Mesothelial cell of epicardium (in vitro differentiated cells): ENCODE measurements at places on chromosomes 2 and 18. TPM values are rescaled to one million over a fixed set of nuclear protein-coding genes. Genes with fewer than 3 reads are reported as not detected.

GRCh38 chr2:239697399-239698164 lies 296.8 kb upstream of the HDAC4 start:
- no peak for DNase-seq
- no peaks in the 10 kb centered on the region for H3K4me1 ChIP-seq
- no peak overlapping the region for H3K4me3 ChIP-seq
- no peaks in the 10 kb centered on the region for H3K27me3 ChIP-seq

DNA sequence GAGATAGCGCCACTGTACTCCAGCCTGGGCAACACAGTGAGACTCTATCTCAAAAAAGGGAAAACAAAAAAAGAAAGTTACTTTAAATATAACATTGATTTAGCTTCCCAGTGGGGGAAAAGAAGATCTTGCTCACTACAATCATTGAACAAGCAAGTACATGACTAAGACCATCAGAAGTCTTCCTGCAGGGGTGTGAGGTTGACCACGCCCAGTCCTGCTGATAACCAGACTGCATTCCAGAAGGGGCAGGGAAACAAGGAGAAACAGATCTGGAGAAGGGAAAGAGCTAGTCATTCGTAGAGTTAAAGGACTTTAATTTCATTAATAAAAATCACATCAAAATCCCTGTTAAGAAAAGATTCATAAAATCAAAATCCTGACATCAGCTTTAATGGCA lies 77.5 kb downstream of the EPHA4 start:
- no peak overlapping the region for H3K4me3 ChIP-seq
- H3K36me3 ChIP-seq = peaks cover 7% of the 10 kb centered on the region
- DNase-seq = no peak

DNA sequence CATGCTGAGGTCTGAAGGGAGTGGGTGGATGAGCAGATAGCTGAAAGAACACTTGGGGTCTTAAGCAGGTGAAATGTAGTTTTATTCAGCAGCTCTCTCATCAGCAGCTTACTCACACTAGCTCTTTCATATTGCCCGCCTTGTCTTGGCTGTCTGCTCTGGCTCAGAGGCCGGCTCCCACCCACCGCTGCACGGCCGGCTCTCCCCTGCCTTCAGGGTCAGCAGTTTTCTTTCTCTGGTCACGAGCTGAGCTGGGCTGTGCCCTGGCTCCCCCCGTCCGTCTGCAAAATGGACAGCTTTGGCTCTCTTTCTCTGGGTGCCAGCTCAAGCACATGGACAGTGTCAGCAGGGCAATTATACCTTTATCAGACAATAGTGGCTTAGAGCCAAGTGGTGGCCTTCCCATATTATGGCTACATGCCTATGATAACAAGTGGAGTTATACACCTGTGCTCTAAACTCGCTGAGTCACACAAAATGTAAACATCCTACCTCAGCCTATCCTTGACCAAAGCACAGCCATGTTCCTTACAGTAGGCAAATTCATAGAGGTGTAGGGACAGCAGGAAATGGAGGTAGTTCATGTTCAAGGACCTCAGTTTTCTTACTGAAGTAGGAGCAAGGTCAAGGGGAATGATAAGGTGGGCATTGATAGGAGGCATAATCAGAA lies 224.8 kb downstream of the SOCS6 start:
- no peak overlapping the region for H3K4me3 ChIP-seq
- H3K36me3 ChIP-seq = no peaks in the 10 kb centered on the region
- no peaks in the 10 kb centered on the region for H3K4me1 ChIP-seq

DNA sequence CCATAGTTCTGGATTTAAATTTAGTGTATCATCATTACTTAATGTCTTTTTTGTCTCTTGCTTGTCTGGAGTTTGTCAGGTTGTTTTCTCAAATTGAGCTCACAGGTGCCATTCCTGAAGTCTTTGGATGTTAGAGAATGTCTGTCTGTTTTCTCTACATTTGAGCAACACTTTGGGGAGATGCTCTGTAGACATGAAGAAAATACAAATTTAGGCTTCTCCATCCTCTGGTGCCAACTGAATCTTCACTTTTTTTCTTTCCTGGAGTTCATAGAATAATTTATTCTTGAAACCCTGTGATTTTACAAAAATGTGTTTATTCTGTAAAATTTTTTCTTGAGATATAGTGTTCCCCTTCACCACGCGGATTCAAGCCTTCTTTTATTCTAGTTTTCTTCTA lies 256.4 kb upstream of the HDAC4 start:
- no peak for DNase-seq
- no peak overlapping the region for H3K4me3 ChIP-seq
- H3K36me3 ChIP-seq = no peaks in the 10 kb centered on the region
- H3K27ac ChIP-seq = no peak overlapping the region
- H3K27me3 ChIP-seq = peaks cover 49% of the 10 kb centered on the region

GRCh38 chr2:85662899-85663593 lies 5.0 kb downstream of the SFTPB start:
- no peak overlapping the region for H3K4me3 ChIP-seq
- H3K27ac ChIP-seq = no peak overlapping the region
- no peak for DNase-seq
- H3K27me3 ChIP-seq = no peaks in the 10 kb centered on the region

GRCh38 chr2:223697316-223697891 lies 95.2 kb upstream of the SCG2 start:
- H3K27me3 ChIP-seq = no peaks in the 10 kb centered on the region
- no peaks in the 10 kb centered on the region for H3K36me3 ChIP-seq
- no peak for DNase-seq
- H3K4me3 ChIP-seq = no peak overlapping the region
- no peak overlapping the region for H3K27ac ChIP-seq
- H3K4me1 ChIP-seq = peaks cover 12% of the 10 kb centered on the region

DNA sequence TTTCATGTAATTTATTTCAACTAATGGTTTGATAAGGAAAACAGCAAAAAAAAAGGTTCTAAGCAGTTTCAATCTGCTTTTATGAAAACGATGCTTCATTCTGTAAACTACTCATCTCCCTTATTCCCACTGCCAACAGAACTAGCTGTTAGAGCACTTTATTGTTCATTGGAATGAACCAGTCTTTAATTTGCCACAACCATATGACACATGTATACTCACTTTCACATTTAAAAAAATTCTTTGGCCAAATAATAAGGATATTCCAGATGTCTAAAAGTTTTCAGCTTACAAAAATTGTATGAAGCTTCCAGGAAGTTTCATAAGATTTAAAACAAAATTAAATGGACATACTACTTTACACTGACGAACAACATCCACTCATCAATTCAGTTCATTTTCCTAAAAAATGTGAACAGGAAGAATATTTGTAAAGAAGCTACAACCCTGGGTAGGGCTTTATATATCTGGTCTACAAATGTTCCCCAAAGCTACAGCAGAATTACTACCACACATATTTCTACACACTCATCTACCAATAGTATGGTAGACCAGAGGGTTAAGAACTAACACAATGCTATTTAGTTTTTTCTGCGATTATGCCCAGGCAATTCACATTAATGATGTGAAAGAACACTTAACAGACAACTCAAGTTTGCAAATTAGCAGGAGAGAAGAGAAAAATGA lies 37.7 kb downstream of the ZNF521 start:
- H3K27me3 ChIP-seq = no peaks in the 10 kb centered on the region
- peaks cover 15% of the 10 kb centered on the region for H3K36me3 ChIP-seq
- DNase-seq = no peak
- H3K4me3 ChIP-seq = no peak overlapping the region

- H3K27ac ChIP-seq = no peak overlapping the region
- H3K4me3 ChIP-seq = no peak overlapping the region
- H3K4me1 ChIP-seq = peaks cover 7% of the 10 kb centered on the region
- no peaks in the 10 kb centered on the region for H3K27me3 ChIP-seq
Measured at GRCh38 chr2:97961534-97961933, 34.2 kb downstream of the TMEM131 start.

DNA sequence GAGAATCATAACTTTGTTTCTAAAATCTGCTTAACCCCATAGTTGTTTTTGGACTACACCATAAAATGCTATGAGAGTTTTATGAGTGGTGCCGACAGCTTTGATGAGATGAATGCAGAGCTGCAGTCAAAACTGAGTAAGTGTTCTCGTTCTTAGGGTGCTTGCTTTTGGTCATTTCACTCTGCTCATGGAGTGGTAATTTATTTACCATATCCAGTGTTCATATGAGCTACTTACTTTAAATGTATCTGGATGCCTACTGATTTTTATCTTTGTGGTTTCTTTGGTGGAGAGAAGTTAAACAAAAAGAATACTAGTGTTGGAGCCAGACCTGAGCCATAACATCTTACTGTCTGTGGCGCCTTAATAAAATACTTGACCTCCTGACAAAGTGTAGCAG lies 16.4 kb downstream of the NDC80 start:
- no peak for DNase-seq
- H3K4me3 ChIP-seq = no peak overlapping the region
- no peaks in the 10 kb centered on the region for H3K4me1 ChIP-seq
- no peak overlapping the region for H3K27ac ChIP-seq
- H3K27me3 ChIP-seq = no peaks in the 10 kb centered on the region

DNA sequence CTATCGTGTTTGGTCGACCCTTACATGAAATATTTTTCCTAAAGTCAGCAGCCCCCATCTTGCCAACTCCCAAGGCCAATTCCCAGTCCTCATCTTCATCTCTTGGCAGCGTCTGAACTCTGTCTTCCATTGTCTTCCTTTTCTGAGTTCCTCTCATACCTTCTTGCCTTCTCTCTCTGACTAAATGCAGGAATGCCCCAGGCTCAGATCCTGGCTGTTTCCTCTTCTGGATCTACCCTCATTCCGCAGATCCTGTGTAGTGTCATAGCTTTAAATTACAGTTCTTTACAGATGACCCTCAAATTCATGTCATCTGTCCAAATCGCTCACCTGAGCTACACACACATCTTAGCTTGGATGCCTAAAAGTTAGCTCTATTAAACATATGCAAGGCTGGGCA lies 94.7 kb downstream of the MMADHC start:
- H3K27ac ChIP-seq = no peak overlapping the region
- peaks cover 1% of the 10 kb centered on the region for H3K36me3 ChIP-seq
- H3K4me1 ChIP-seq = peaks cover 22% of the 10 kb centered on the region

DNA sequence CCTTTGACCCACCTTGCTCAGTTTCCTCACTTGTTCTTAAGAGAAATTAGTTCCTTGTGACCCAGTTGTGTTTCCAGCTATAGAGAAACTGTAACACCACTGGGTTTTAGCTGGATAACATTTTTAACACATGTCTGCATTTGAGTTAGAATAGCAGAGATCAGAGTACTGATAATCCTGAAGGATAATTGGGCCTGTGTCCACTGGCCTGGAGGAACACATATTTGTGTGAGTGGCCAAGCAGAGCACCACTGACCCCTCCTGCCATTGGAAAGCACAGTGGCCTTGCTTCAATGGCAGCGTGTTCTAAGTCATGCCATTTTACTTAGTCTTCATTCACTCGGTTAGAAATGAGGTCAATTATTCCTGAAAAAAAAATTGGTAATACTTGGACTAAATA lies 42.6 kb downstream of the PKP4 start:
- peaks cover 48% of the 10 kb centered on the region for H3K4me1 ChIP-seq
- no peaks in the 10 kb centered on the region for H3K36me3 ChIP-seq
- H3K27ac ChIP-seq = peak overlapping the region; percentile 28
- no peak overlapping the region for H3K4me3 ChIP-seq
- H3K27me3 ChIP-seq = no peaks in the 10 kb centered on the region

- no peaks in the 10 kb centered on the region for H3K27me3 ChIP-seq
- H3K27ac ChIP-seq = no peak overlapping the region
- DNase-seq = no peak
Measured at GRCh38 chr2:24169023-24169422, 5.8 kb upstream of the FAM228A start.

GRCh38 chr2:20215183-20216040 lies 9.5 kb downstream of the SDC1 start:
- peaks cover 32% of the 10 kb centered on the region for H3K4me1 ChIP-seq
- peak overlapping the region; percentile 88 for H3K27ac ChIP-seq
- no peaks in the 10 kb centered on the region for H3K27me3 ChIP-seq
- H3K4me3 ChIP-seq = no peak overlapping the region
- no peak for DNase-seq

DNA sequence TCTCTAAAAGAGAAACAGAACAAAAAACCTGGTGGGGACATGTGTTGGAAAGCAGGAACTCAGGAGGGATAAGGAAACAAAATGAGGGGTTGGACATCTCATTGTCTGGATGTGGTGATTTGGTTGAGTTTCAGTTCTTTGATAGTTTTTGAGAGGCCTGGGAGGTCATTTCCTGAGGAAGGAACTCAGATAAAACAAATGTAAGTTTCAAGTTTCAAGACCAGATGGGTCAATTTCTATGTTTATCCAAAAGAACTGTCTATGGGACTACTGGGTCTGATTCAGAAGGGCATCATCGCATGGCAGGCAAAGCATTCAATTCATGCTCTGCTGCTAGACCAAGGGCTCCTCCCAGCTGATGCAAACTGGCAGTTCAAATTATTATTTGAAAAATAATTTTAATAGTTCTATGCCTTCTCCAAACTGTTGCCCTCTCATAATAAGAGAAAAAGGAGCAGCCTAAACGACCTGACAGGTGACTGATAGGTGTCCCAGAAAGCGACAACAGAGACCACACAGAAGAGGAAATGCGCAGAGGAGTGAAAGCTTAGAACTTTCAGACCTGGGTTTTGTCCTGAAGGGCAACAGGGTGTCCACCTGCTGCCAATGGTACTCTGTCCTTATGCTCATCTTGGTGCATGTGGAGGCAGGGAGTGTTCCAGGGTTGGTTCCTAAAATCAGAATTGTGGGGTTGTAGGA lies 39.3 kb upstream of the SH3RF3 start:
- no peaks in the 10 kb centered on the region for H3K36me3 ChIP-seq
- peaks cover 4% of the 10 kb centered on the region for H3K4me1 ChIP-seq
- H3K27ac ChIP-seq = no peak overlapping the region
- H3K27me3 ChIP-seq = no peaks in the 10 kb centered on the region

DNA sequence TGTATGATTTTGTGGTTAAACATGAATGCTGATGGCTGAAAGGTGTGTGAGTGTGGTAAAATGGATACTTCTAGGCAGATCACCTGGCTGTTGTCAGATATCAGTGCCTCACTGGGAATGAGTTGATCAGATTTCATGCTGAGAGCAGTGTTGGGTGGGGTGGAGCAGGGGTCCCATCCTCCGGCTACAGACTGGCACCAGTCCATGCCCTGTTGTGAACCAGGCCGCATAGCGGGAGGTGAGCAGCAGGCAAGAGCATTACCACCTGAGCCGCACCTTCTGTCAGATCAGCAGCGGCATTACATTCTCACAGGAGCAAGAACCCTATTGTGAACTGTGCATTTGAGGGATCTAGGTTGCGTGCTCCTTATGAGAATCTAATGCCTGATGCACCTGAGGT lies 78.7 kb downstream of the GLI2 start:
- peaks cover 11% of the 10 kb centered on the region for H3K4me1 ChIP-seq
- no peak overlapping the region for H3K27ac ChIP-seq
- H3K4me3 ChIP-seq = no peak overlapping the region
- H3K36me3 ChIP-seq = peaks cover under 1% of the 10 kb centered on the region
- H3K27me3 ChIP-seq = no peaks in the 10 kb centered on the region

Gene CD8B2
- total RNA-seq = not detected in 3 replicates

Gene TACR1
- total RNA-seq = 0.09 to 0.38 TPM (median 0.20 TPM) in 3 replicates

Gene ZC3H6
- total RNA-seq = 12.1 to 16.2 TPM (median 15.8 TPM) in 3 replicates

Gene FAM124B
- total RNA-seq = 0.09 TPM in 1 of 3 replicates, not detected in the others

Gene SFXN5
- 18.8 to 20.2 TPM (median 18.9 TPM) in 3 replicates for total RNA-seq

Gene CCDC148
- total RNA-seq = 2.8 to 3.2 TPM (median 3.1 TPM) in 3 replicates

Gene BOLL
- not detected in 3 replicates for total RNA-seq

Gene KCNE4
- total RNA-seq = 9.0 to 9.3 TPM (median 9.2 TPM) in 3 replicates

Gene STAT4
- 1.9 to 2.9 TPM (median 2.4 TPM) in 3 replicates for total RNA-seq

Gene TMEM178A
- 11.9 to 14.9 TPM (median 13.1 TPM) in 3 replicates for total RNA-seq
